GOT3 (cell line): ENCODE measurements at places on chromosomes 16 and 17.
A peak's percentile ranks its signal among the peaks of the same experiment; 100 is the strongest.

GRCh38 chr17:57875290-57876022 lies 25.6 kb upstream of the MRPS23 start:
- peak; percentile 76 for DNase-seq

DNA sequence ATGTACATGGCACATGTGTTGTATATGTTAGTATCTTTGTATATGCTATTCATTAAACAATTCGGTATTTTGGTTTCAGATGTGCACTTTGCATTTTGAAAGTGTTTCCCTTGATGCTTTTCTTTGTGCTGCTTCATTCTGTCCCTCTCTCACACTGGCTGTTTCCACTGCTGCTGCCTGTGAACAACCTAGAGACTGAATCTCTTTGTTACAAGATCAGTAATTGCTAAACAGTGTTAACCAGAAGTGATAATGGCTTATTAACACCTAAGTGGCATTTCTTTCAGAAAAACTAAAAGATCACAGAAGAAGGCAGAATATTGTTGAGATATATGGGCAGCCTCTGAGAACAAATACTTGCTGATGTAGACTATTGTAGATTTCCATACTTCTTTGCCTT lies 84.7 kb downstream of the KIF2B start:
- no peak for DNase-seq

DNA sequence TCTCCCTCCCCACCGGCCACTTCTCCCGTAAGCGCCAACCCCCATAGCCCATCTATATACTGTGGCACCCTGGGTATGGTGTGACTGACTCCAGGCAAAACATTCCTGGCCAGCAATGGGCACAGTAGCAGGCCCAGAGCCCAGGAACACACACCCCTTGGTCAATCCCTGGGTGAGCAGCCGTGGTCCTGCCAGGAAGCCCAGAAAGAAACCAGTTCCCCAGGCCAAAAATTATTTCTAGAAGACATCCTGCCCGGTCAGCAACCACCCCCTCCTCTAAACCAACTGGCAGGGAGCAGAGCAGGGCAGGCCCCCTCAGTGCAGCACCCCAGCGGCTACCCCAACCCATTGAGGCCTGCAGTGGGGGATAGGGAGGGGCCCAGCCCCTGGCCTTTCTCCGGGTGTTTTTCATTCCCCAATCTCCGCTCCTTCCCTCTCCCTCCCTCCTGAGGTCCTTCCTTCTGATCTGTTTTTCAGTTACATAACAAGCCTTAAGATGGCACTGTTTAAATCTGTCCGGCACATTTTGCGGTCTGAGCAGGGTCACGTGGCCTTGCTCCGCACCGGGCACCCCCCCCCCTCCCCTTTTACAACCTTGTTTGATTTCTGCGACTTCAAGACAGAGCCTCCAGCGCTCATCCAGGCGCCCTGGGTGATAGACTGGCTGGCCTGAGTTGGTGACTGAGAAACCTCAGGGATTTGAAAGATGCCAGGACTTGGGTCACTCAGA lies 2.0 kb downstream of the NPTX1 start:
- DNase-seq, result no peak

- no peak for DNase-seq
These were observed 3.9 kb upstream of the SETD1A start for GRCh38 chr16:30953511-30954124.

DNA sequence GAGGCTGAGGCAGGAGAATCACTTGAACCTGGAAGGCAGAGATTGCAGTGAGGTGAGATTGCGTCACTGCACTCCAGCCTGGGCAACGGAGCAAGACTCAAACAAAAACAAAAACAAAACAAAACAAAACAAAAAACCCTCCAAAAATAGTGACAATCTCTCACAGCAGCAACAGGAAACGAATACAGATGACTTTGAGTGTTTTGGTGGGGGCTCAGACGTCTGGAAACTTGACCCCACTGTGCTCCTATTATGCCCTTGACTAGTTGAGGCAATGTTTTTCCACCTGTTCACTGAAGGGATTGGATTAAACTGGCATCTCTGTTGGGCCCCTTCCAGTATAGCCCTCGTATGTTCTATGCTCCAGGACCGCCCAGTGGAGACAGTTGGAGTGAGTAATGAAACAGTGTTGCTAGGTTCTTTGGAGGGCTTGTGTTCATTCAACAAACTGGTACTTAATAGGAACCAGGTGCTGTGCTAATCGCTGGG lies 167.0 kb downstream of the UTP18 start:
- DNase-seq, result no peak

- DNase-seq, result no peak
These were observed 37.2 kb downstream of the LITAFD start for GRCh38 chr16:8919089-8919933.

- DNase-seq, result no peak
These were observed 35.6 kb downstream of the PRKCA start for GRCh38 chr17:66337866-66338485.
